ENCODE measurements at places on chromosomes 6 and 20. TPM values are rescaled to one million over a fixed set of nuclear protein-coding genes. Genes with fewer than 3 reads are reported as not detected.

Gene SLC17A3
- total RNA-seq = not detected

Gene CEP43
- 34.3 TPM for total RNA-seq

Gene KCNK15
- not detected for total RNA-seq

Gene EEF1A2
- 0.92 TPM for total RNA-seq

Gene DCBLD1
- total RNA-seq = 0.39 TPM

Gene PTPRA
- total RNA-seq = 54.9 TPM

Gene SEL1L2
- not detected for total RNA-seq

Gene SNRPB2
- total RNA-seq = 87.8 TPM

Gene RIPPLY2
- total RNA-seq = not detected

Gene SUPT3H
- 7.1 TPM for total RNA-seq

Gene SMLR1
- total RNA-seq = not detected

Gene ETV7
- not detected for total RNA-seq

Gene CDS2
- 46.1 TPM for total RNA-seq

Gene HINT3
- total RNA-seq = 10.6 TPM

Gene CGA
- not detected for total RNA-seq

Gene C20orf141
- not detected for total RNA-seq

Gene ENPP5
- total RNA-seq = 2.4 TPM

Gene VEGFA
- 88.5 TPM for total RNA-seq

Gene ERVFRD-1
- not detected for total RNA-seq

Gene RAD21L1
- total RNA-seq = not detected

Gene COL11A2
- 4.6 TPM for total RNA-seq

Gene ZC2HC1B
- total RNA-seq = not detected

Gene TCF15
- not detected for total RNA-seq

Gene FAM209B
- total RNA-seq = not detected

Gene ANKRD66
- total RNA-seq = not detected

Gene MAS1
- total RNA-seq = not detected

Gene SLCO4A1
- 30.4 TPM for total RNA-seq

Gene UBE2C
- 222 TPM for total RNA-seq

Gene MEI4
- not detected for total RNA-seq

Gene MAN1A1
- total RNA-seq = 78.9 TPM

Gene ENPP1
- total RNA-seq = 0.39 TPM

Gene HDDC2
- total RNA-seq = 119 TPM

Gene BNIP5
- not detected for total RNA-seq

Gene CLVS2
- total RNA-seq = not detected

Measured in OCI-LY7 (cell line).